Activated CD4-positive, alpha-beta memory T cell treated with anti-CD3 and anti-CD28 coated beads, Interleukin-2, amount 10 ng/mL, durations not matched to agents 7 days and 5 days (primary cell): ENCODE measurements at places on chromosomes 4 and X. TPM values are rescaled to one million over a fixed set of nuclear protein-coding genes. Genes with fewer than 3 reads are reported as not detected.

The TRO gene
- 1.5 TPM for total RNA-seq

The LINC00632 gene
- 39.9 TPM for total RNA-seq

The MYOZ2 gene
- not detected for total RNA-seq

The BEX3 gene
- 18.6 TPM for total RNA-seq

GRCh38 chr4:30948653-30949052 is 228.5 kb downstream of the PCDH7 start:
- H3K4me1 ChIP-seq = no peaks in the 10 kb centered on the region
- no peak overlapping the region for H3K27ac ChIP-seq

DNA sequence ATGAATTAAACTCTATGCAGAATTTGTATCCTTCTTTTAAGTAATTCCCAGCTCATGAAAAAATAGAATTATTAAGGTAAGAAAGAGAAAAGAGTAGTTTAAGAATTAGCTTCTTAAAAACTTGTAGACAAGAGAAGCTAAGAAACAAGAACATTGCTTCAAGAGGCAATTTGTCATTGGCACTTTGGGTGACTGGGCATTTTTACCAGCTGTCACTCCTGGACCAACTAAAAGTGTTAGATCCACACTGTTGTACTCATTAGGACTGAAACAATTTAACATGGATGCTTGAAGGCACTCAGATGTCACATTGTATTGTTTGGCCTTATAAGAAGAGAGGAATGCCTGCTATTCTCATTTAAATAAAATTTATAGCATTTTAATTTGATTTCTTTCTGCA is 7.4 kb downstream of the COL25A1 start:
- no peaks in the 10 kb centered on the region for H3K4me1 ChIP-seq
- peaks cover 36% of the 10 kb centered on the region for H3K27me3 ChIP-seq
- no peak overlapping the region for H3K27ac ChIP-seq
- H3K4me3 ChIP-seq = no peak overlapping the region
- H3K36me3 ChIP-seq = no peaks in the 10 kb centered on the region

- no peak overlapping the region for H3K27ac ChIP-seq
- no peak overlapping the region for H3K4me3 ChIP-seq
- no peaks in the 10 kb centered on the region for H3K36me3 ChIP-seq
- DNase-seq = no peak
- H3K27me3 ChIP-seq = no peaks in the 10 kb centered on the region
Measured at GRCh38 chr4:41506130-41506529, 31.8 kb upstream of the LIMCH1 start.

DNA sequence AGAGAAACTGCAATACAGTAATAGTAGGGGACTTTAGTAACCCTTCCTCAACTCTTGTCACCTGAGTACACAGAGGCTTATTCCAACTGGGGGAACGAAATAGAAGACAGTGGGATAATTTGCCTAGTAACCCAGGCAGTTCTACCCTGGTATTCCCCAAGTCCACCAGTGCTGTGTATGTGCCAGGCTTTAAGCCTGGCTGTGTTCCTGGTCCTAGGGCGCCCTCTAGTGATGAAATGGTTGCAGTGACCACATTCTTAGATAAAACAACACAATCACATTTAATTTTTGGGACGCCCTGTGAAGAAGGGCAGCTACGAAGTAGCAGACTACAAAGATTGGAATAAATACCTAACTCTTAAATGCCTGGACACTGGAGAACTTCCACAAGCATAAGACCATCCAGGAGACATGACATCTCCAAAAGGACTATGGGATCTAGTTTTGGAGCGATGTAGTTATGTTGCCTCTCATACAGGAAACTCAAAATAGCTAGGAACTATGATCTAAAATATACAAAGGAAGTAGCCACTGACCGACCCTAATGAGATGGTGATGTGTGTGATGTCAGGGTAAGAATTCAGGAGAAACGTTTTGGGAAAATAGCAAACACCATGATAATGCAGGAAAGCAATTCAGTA is 288.5 kb upstream of the ZCCHC13 start:
- no peaks in the 10 kb centered on the region for H3K36me3 ChIP-seq
- H3K4me3 ChIP-seq = no peak overlapping the region

DNA sequence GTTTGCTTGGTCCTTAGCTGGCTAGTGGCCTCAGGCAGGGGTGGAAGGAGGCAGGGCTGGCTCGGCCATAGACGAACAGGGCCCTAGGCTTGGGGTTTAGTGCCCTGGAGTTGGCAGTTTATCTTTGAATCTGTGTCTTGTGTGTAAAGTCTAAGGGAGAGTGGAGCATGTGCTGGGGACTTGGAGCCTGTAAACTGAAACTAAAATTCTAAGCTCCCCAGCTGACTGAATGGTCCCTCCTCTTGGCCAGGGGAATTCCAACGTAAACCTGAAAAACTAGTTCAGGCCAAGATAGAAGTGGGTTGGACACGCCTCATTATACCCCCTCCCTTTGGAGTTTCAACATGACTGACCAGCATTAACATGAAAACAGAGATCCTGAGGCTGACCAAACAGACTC is 46.1 kb upstream of the GPR78 start:
- H3K4me3 ChIP-seq = no peak overlapping the region
- H3K36me3 ChIP-seq = peaks cover 2% of the 10 kb centered on the region
